ENCODE measurements at places on chromosomes 7 and 10. TPM values are rescaled to one million over a fixed set of nuclear protein-coding genes. Genes with fewer than 3 reads are reported as not detected.

- DNase-seq: peak; percentile 89
Measured at GRCh38 chr10:93436591-93437085, 45.5 kb downstream of the MYOF start.

- no peak for DNase-seq
Measured at GRCh38 chr7:84589012-84589411, 394.4 kb upstream of the SEMA3A start.

GRCh38 chr7:101901661-101902491, 84.5 kb downstream of the CUX1 start:
- no peak for DNase-seq

DNA sequence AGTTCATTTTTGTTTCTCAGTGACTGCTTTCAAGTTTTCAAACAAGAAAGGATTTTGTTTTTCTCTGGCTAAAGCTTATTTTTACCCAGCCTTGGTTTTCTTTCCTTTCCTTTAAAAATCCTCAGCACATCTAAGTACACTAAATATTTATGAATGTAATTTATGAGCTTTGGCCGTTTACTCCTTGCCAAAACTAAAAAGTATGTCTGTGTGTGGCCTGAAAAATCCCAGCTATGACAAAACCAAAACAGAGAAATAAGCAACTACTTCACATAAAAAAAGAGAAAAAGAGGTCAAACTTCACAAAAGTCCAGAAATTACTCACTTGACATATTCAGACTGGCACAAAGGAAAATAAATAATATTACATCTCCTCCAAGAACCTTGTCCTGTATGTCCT, 365.1 kb upstream of the NFE2L3 start:
- DNase-seq: no peak

- DNase-seq: peak; percentile 67
Measured at GRCh38 chr10:34171957-34172527, 643.1 kb downstream of the PARD3 start.

- DNase-seq: no peak
Measured at GRCh38 chr7:82166260-82167015, 277.1 kb downstream of the CACNA2D1 start.

- no peak for DNase-seq
Measured at GRCh38 chr7:119963654-119964053, 309.3 kb upstream of the KCND2 start.

GRCh38 chr7:11427686-11428273, 404.2 kb downstream of the THSD7A start:
- DNase-seq: peak; percentile 61

DNA sequence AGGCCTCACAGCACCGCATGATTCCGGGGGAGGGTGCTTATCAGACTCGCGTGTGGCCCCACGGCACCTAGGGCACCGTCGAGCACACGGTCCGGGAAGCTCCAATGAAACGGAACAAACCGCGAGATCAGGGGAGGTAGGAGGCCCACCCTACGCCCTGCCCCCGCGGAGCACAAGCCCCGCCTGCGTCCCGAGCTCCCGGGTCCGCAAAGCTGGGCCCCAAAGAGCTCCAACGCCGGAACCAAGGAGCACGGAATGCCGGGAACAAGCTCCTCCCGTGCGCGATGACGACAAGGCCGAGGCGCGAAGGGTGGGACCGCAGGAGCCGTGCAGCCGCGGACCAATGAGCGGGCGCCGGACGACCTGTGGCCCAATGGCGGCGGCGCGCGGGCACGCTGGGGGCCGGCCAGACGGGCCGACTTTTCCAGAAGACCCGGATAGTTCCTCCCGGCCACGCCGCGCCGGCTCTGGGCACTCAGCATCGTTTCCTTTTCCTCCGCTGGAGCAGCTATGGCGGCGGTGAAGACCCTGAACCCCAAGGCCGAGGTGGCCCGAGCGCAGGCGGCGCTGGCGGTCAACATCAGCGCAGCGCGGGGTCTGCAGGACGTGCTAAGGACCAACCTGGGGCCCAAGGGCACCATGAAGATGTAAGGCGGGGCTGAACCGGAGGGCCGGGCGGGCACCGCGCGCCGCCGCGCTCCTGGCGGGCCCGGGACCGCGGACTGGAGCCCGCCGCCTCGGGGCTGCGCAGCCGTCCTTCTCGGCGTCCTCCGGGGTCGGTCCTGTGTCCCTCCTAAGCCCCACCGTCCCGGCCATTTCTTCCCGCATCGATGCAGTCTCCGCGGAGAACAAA, at the start of the genes CCT6A and PSPH:
TSS of gene CCT6A (plus strand) at position 427 of the 853 bp plus-strand sequence. CDS start at position 511, 84 bp downstream.
TSS of gene PSPH (minus strand) at position 106 of the 853 bp plus-strand sequence. CDS start 30,232 bp downstream, outside the sequence.
- DNase-seq: peak; percentile 98

DNA sequence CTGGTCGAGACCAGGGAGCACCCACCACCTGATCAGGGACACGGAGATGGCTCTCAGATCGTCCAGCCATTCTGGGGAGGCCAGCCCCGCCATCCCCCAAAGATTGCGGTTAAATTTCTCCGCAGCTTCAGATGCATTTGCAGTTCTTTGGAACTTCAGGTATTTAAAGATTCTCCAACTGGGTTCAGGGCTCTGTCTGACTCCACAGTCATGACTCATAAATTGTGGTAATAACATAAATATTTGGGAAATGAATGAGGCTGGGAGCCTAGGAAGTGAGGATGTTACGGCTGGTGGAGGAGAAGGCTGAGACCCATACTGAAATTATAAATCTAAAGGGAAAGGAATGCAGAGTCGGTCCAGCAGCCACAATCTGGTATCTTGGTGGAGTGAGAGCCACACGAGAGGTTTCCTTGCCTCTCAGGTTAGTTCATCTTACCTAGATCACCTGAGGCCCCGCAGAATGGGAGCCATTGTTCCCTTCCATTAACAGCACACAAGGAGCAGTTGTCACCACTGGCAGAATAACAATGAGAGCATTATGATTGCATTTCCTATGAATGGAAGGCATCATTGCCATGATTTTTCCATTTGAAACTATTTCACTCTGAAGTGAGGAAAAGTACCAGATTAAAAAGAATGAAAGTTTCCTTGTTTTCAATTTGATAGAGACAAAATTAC, 26.7 kb upstream of the DNAJB6 start:
- DNase-seq: no peak

- no peak for DNase-seq
Measured at GRCh38 chr7:128003167-128003566, 28.1 kb downstream of the LRRC4 start.

EPO gene
- 0.13 TPM for polyA plus RNA-seq

All from right lung (tissue), 10 donors.